Hematopoietic multipotent progenitor cell (in vitro differentiated cells): ENCODE measurements at places on chromosomes 3 and 15.

DNA sequence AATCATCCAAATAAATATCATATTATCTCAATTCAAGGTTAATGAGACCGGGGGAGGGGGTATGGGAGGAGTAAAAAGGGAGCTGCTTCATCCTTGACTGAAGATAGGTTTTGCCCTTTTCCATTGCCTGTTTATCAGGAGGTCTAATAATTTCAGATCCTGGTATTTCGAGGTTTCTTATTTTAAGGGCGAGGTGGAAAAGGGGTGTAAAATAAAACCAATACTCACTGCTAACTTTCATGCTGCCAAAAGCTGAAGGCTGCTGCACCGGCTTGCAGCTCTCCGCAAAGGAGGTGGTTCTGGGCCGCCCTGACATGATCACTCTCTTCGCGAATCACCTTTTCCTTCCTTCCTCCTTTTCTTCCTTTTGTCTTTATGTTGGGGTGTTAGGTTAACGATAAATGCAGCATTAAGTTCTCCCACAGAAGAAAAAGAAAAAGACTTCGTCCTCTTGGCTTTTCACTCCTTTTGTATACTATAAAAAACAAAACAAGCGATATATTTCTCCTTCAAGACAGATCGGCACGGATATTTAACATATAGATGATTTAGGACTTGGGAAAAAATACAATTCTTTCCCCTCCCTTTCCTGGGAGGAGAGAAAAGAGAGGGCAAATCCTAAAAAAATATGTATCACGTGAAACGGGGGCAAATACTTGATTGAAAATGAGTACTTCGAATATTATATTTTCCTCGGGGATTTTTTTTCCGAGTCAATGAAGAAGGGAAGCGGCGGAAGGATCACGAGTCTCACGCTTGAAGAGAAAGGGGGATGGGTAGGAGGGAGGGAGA lies 932 bp downstream of the GSK3B start:
- no peak for DNase-seq

DNA sequence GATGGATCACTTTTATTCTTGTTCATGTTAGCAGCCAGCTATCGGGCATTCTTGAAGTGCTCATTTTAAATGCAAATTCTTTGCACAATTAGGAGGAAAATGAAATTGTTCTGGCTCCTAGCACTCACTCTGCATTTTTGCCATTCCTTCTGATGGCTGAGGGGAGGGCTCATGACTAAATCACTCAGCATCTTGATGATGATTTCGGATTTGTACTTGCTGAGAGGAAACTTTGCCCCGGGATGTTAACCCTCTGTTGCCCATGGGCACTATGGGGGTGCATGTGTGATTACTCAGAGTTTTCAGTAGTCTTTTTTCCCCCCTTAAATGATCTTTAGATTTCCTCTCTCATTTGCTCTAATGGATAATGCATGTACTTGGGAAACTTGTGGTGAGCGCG lies 299.6 kb upstream of the C2CD4B start:
- DNase-seq = no peak

- DNase-seq = no peak
Observed at GRCh38 chr3:187015903-187016638, 85.7 kb downstream of the ST6GAL1 start.

GRCh38 chr15:72319985-72320671 lies at the start of gene CELF6:
Gene CELF6 (minus strand): TSS chr15:72320157. CDS start chr15:72319874, 283 bp downstream.
- peak; percentile 89 for DNase-seq

DNA sequence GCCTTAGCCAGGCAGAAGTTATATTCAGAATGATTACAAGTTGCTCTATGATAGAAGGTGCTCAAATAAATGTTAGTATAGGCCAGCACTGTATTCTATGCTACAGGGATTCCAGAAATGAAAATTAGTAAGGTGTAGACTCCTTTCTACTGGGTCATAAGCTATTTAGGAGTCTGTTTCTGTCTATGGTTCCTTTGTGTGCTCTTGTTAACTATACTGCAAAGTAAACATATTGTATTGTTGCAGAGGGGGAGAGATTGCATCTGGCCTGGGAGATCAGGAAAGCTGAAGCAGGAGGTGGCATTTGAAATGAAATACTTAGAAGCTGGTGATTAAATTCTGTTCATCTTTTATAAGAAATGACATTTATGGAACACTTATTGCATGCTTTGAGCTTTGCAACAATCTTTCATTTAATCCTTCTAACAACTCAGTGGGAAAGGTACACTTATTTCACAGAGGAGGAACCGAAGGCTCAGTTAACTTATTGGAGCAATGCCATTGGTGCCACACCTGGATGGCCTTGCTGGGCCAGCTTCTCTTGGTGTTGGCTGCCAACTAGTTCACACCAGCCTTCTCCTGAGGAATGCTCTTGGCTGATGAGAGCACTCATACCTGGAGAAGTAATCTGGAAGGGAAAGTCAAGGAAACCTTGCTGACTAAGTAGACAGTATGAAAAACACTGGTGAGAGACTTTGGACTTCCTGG lies 39.1 kb downstream of the ABHD5 start:
- DNase-seq = no peak

- no peak for DNase-seq
Observed at GRCh38 chr3:108037770-108038169, 53.1 kb downstream of the CD47 start.

DNA sequence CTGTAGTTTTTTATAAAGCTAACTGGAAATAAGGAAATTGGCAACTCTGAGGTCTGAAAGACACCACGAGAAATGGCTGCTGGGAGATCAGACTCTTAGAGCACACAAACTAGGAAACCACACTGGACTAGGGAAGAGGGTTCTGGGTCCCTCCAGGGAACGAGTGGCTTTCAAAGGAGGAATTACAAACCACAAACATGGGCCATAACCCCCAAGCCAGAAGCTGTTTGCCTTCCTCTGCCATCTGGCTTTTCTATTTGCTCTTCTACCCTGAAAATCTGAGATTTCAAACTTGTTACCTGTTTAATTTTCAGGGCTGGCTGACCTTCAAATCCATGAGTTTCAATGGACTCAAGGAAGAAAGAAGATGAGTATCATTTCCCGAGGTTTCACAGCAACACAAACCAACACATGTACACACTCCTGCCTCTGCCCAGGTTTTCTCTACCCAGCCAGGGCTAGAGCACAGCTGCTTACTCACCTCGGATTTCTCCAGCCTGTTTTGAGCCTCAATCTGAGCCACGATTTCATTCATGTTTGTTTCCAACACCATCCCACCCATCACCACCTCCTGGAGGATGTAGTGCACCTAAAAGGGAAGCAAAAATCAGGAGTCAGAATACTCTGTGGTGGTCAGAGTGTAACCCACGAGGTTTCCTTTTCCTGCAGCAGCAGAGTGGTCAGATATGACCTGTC lies 22.6 kb upstream of the ANPEP start:
- no peak for DNase-seq

GRCh38 chr3:113948015-113948917 lies 453 bp downstream of the ZDHHC23 start:
- peak; percentile 22 for DNase-seq

DNA sequence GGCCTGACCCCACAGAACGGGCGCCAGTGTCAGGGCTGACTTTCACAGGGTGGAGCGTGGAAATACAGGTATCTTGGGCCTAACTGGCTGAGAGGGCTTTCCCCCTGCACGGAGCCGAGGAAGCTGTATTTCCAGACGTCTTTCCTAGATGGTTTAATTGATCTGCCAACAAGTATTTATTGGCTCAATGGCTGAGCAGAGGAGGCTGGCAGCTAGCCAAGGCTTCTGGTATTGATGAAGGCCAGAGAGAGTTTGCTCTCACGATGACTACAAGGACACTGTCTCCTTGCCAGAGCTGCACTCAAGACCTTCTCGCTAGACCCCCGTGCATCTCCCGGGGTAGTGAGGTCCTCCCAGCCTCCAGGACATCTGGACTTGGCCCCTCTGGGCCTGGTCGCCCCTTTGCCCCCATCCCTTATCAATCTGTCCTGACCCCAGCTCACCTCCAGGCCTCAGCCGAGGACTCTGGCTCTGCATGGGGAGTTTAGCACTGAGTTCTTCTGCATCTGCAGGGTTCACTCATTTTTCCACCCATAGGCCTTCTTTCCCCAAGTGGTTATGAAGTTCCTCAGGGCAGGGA lies 20.6 kb downstream of the SPSB4 start:
- no peak for DNase-seq

DNA sequence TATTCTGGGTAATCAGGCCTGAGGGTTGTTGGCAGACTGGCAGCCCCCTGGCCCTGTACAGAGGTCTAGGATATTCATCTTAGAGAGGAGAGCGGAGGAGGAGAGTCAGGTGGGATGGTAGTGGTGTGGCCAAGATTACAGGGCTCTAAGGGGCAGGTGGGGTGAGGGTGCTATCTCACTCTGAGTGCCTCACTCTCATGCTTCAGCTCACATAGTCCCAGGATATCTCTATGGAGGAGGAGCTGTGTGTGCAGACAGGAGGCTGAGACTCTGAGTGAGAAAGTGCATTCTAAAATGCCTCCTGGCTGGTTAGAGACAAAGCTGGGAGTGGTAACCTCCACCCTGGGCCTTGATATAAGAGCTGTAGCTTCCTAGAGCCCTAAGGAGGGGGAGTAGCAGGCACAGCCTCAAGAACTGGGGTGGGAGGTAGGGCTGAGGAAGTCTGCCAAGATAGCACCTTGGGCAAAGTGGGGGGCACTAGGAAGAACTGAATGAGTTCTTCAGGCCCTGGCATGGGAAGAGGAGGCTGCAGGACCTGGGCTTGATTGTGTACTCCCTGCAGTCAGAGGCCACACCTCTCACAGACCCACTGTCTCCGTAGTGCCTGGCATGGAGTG lies 39.9 kb downstream of the CLSTN2 start:
- DNase-seq = no peak

- no peak for DNase-seq
Observed at GRCh38 chr3:67031986-67032385, 33.9 kb downstream of the KBTBD8 start.

DNA sequence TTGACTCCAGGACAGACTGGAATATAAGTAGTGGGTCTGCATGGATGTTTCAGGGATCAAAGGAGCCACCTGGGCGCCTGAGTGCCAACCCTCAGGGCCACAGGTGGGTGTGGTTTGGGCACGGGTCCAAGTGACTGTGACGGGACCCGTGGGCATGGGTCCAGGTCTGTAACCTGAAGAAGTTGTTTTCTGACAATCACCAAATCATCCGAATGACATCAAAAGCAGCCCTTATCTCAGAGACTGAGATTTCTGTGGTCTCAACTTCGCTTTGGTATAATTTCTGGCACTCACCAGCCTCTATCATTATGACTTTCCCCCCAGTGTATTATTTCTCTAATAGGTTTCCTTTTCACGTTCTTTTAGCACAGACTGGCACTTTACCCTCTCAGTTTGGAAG lies 24.4 kb downstream of the RLBP1 start:
- no peak for DNase-seq

- DNase-seq = no peak
Observed at GRCh38 chr15:66595931-66596545, 30.2 kb upstream of the LCTL start.

DNA sequence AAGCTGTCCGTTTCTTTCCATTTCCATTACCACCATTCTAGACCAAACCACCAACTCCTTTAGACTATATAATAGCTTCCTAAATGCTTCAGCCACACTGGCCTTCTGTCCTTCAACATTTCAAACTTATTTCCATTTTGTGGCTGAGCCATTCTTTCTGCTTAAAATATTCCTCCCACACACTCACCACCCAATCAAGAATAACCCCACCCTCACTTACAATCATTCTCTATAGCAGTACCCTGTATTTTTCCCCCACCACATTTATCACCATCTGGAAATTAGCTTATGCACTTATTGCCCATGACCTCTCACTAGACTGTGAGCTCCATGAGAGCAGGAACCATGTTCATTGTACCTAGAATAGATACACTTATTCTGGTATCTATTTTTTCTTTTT lies 6.6 kb downstream of the KATNBL1 start:
- no peak for DNase-seq

DNA sequence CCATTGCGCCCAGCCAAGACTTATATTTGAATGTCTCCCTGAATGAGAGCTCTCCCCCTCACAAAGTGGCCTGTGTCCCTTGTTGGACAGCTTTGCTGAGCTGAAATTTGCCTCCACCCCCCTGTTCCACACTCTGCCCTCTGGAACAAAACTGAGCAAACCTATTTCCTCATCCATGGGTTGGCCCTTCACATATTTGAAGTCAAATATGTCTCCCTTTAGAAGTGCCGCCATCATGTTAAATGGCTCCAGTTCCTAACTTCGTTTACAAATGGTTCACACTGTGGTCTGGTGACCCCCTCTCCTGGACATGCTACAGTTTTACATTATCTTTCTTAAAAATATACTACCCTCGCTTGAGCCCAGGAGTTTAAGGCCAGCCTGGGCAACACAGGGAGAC lies 4.6 kb downstream of the PLIN1 start:
- no peak for DNase-seq

DNA sequence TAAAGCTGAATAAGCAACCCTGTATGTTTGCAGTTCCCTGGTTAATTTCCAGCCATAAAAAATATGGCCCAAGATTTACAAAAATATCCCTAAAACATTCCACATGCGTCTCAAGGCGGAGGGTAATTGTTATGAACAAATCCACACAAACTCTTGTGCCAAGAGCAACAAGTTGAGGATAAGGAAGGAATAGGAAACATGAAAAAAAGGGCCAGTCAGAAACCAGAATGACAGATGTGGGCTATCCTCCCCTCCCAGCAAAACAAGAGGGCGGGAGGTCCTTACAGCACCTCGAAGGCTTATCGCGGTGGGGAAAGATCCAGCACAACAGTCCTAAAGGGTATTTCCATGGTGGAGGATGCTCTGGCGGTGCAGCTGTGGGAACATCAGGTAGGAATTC lies 155.6 kb upstream of the HES1 start:
- no peak for DNase-seq

- no peak for DNase-seq
Observed at GRCh38 chr3:185070491-185071286, 82.2 kb downstream of the C3orf70 start.

DNA sequence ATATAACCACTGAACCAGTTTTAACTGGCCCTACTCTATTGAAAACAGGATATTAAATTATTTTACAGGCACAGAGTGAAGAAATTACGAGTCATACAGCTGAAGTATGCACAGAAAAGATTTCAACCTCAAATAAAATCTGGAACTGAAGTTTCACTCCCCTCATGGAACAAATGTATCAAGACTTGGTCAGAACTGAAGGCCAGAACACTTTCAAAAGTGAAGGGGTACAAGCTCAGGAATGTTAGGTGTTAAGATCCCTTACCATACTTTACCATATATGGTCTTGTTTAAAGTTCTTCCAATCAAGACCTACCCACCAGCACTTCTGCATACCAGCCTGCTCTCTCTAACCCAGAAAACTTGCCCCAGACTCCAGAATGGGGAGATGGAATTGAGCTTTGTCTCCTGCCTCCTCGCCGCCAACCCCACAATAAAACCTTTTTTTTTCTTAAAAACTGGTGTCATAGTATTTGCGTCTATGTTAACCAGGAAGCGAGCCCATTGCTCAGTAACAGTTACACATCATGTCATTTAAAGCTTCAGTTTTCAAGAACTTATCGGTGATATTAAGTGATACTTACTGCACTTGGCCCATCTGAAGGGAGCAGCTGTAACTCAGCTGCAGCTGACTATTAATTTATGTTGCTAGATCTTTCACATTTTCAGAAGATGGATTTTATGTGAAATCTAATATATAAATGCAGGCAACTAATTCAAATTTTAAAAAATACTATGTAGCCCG lies 59.9 kb downstream of the OXSM start:
- no peak for DNase-seq
